G401 (cell line): ENCODE measurements at places on chromosomes 5 and 9. TPM values are rescaled to one million over a fixed set of nuclear protein-coding genes. Genes with fewer than 3 reads are reported as not detected.

FYB1 gene
- not detected in 2 replicates for total RNA-seq

OGN gene
- total RNA-seq = not detected in 2 replicates

- no peak for DNase-seq
These were observed 332.7 kb downstream of the DIRAS2 start for GRCh38 chr9:90309809-90310520.

- no peak for DNase-seq
These were observed 29.8 kb upstream of the SLC6A3 start for GRCh38 chr5:1474866-1475543.

GRCh38 chr5:178227138-178227659, 5.4 kb downstream of the PHYKPL start:
- no peak for DNase-seq

- DNase-seq = no peak
These were observed 389.6 kb downstream of the YTHDC2 start for GRCh38 chr5:113902917-113903660.
